Cardiac fibroblast (primary cell): ENCODE measurements at places on chromosomes 5 and 9.

GRCh38 chr9:19231126-19231903 lies 822 bp downstream of the DENND4C start:
- peak; percentile 35 for DNase-seq

DNA sequence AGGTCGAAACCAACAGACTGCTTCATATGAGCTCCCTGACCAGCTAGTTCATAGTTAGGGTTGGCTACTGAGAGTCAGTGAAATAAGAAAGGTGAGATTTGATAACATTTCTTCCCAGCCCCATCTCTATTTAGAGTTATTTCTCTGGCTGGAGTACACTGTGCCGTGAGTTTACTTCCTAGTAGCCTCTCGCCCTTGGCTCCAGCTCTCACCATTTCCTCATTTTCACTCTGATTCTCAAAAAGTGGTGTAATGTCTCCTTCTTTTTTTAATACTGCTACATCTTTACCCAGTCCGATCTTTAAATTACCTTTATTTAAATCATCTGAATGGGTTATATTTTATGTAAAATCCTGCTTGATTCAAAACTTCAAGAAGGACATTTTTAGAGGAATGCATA lies 100.4 kb upstream of the FAM174A start:
- DNase-seq = no peak

GRCh38 chr5:138712791-138713190 lies 40.4 kb upstream of the CTNNA1 start:
- DNase-seq = no peak

GRCh38 chr9:120175031-120175430 lies 404.9 kb downstream of the CDK5RAP2 start:
- DNase-seq = no peak

DNA sequence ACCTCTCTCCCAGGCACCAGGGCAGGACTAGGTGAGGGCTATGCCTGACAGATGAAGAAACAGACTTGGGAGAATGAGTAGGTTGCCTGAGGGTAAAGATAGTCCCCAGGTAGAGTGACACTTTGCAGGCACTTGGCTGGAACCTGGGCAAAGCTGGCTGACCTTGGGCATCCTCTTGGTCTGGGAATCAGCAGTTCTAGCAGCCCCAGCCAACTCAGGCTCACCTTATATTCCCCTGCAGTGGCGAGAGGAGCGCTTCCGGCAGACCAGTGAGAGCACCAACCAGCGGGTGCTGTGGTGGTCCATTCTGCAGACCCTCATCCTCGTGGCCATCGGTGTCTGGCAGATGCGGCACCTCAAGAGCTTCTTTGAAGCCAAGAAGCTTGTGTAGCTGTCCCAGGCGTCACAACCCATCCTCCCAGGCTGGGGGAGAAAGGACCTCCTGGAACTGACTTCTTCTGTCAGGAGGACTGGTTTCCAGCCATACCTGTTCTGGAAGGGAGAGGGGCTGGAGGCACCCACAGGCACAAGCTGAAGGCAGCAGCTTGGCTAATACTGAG lies 3.1 kb downstream of the TMED9 start:
- no peak for DNase-seq

- DNase-seq = no peak
Observed at GRCh38 chr5:402615-403359, 40.2 kb upstream of the EXOC3 start.

DNA sequence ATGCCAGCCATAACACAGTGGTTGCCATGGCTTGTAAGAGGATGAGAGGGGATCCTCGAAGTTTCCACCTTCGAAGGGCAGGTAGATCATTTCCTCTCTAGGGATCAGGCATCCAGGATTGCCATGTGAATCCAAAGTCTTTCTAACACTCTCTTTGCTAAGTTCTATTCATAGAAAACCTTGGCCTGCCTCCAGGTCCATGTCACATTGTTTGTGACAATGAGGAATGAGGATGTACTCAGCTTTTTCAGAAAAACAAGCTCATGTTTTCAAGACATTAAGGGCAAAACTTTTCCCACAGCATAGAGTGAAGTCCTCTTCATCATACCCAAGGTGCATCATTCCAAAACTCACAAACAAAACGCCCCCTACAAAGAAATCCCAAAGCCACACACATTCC lies 19.6 kb downstream of the ESM1 start:
- DNase-seq = peak; percentile 17

GRCh38 chr5:100861148-100861547 lies 41.9 kb downstream of the ST8SIA4 start:
- DNase-seq = no peak

DNA sequence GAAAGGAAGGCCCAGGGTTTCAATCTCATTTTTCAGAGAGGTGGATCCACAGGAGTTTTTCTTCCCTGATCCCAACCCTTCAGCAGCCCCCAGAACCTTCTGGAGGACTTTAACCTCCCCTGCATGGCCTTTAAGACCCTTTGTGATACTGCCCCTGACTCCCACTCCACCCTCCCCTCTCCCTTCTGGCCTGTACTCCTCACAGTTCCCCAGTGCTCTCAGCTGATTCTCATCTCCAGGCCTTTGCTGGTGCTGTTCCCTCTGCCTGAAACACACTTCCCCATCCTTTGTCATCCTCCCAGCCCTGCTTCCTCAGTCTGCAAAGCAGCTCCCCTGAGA lies 18.5 kb downstream of the NEURL1B start:
- DNase-seq = no peak

GRCh38 chr5:14301186-14301585 lies 158.0 kb downstream of the TRIO start:
- no peak for DNase-seq

GRCh38 chr5:163614787-163615186 lies 109.4 kb downstream of the MAT2B start:
- DNase-seq = no peak

DNA sequence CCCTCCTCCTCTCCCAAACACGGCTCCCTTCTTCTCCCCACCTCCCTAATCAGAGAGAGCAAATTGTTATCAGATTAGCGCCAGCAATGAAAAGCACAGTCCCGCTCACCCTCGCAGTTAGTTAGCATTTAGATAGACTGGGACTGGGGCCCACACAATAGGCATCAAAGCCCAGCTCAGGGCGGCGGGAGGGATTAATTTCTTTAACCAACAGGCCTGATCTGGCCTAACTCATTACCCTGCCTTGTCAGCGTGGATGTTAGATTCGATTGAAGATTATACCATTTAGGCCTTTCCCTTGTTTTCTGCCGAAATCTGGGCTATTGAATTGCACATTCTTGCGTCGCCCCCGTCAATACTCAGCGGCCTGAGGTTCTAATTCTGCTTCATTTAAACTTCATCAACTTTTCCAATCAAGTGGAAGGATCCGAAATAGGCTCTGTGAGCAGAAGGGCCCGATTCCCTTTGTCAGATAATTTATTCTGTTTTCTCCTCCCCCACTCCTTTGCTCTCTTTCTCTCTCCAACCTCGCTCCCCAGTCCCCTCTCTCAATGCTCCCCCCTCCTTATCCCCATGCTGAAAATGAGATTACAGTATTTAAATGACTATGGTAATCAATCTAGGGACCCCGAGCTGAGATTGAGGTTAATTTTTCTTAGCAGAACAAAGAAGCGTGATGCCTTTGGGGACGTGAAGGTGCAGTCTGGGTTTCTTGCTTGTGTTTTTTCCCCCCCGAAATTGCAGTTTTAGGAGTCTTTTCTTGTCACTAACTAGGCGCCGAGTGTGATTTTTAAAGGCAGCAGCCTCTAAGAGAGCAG lies 15.1 kb downstream of the CFAP77 start:
- DNase-seq = no peak

GRCh38 chr9:92608909-92609445 lies 61.0 kb downstream of the IPPK start:
- DNase-seq = peak; percentile 42

GRCh38 chr9:120424248-120424647 lies 155.7 kb downstream of the CDK5RAP2 start:
- DNase-seq = no peak

DNA sequence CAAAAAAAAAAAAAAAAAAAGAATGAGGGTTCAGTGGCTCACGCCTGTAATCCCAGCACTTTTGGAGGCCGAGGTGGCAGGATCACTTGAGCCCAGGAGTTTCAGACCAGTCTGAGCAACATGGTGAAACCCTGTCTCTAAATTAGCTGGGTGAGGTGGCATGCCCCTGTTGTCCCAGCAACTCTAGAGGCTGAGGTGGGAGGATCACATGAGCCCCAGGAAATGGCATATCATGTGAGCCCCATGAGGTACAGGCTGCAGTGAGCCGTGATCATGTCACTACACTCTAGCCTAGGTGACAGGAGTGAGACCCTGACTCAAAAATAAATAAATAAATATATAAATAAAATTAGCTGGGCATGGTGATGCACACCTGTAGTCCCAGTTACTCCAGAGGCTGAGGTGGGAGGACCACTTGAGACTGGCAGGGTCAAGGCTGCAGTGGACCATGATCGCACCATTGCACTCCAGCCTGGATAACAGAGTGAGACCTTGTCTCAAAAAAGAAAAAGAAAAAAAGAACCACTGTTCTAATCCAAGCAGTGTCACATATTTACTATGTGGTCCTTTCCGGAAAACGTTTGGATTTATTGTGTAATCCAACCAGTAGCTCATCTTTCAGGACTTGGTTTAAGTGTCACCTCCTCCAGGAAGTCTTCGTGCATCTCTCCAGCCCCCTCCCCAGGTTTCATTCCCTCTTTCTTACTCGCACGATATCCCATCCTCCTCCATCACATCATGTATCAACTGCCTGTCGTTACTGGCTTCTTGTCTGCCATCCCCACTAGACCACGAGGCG lies 12.3 kb upstream of the SPOUT1 start:
- no peak for DNase-seq

DNA sequence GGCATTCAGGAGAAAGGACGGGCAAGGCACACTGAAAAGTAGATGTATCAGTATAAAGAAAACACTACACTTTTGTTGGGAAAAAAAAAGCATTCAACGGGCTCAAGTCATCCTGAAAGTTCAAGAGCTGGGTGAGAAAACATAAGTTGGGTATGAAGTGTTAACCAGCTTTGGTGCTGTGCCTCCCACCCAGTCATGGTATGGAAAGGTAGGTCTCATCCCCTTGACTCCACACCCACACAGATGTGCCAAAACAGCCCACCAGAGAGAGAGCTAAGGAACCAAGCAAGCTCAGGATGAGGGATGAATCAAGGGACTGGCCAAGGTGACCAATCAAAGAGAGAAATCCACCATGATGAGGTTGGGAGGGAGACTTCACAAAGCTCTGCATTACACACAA lies 54.7 kb downstream of the ESM1 start:
- DNase-seq = no peak

GRCh38 chr9:14107977-14108376 lies 206.0 kb downstream of the NFIB start:
- no peak for DNase-seq

- no peak for DNase-seq
Observed at GRCh38 chr5:160774666-160775315, 77.2 kb downstream of the ATP10B start.

DNA sequence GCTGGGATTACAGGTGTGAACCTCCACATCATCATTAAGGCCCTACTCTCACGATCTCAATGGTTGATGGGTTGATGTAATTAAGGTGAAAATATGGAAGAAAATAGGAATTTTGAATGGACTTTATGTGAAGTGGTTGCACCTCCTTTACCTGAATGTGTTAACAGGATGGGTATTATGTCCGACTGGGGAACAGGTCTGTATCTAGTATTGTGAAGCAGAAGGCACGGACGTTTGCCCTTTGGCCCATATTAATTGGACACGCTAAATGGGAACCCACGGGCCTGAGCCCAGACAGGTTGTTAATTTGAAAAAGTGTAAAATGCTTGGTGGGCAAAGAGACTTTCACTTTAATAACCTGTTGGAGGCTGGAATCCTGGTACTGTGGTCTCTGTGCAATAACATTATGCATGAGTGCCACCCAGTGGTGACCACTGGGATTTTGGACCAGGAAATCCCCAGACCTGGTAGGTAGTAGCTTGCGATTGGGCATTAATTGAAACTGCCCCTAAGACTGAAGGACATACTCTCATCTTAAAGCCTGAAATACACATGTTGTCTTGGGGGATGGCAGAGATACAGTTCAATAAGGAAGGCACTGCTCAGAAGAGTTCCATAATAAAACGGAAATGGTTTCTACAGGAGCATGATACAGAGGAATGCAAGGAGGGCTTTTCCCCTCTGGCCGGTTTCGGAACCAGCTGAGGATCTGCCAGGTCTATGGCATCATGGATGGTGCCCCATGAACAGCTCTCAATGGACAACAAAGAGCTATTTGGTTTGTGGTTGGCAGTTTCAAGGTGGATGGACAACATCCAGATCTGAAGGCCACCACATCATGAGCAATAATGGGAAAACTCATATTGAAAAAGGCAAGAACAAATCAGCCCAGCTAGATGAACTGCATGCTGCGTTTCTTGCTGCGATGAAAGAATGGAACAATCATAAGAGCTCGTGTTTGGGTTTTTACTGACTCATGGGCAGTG lies 26.2 kb upstream of the BICD2 start:
- DNase-seq = peak; percentile 84

DNA sequence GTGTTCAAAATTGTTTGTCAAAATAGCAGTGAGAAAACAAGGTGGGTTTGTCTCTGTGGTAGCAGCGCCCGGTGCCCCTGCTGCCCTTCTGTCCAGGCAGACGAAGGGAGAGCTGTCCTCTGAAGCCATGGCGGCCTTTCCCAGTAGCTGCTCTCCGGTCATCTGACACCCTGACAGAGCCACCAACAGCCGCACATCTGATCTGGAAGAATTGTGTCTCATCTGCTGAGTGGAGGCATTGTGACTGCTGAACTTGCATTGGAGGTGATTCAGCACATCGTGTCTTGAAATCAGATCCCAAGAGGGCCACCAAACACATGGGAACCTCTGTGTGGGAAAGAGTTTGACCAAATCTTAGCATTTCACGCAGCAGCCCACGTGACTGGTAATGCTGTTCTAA lies 337.6 kb upstream of the IRX1 start:
- no peak for DNase-seq

DNA sequence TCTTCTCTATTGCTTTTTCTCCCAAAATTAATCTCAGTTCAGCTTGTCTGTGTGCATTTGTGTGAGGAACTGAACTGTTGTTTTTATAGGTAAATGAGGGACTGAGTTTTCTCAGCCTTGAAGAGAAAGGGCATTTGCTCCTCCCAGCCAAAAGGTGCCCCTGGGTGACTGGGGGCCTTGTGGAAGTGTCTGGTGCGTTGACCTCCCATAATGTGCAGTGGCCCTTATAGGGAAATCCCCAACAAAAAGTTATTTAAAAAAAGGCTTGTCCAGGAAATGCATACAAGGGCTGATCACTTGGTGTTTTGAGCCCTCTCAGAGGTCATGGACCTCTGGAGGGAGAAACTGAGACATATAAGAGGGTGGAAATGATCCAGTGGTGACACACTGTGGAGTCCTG lies 239.7 kb upstream of the KLF9 start:
- DNase-seq = no peak

DNA sequence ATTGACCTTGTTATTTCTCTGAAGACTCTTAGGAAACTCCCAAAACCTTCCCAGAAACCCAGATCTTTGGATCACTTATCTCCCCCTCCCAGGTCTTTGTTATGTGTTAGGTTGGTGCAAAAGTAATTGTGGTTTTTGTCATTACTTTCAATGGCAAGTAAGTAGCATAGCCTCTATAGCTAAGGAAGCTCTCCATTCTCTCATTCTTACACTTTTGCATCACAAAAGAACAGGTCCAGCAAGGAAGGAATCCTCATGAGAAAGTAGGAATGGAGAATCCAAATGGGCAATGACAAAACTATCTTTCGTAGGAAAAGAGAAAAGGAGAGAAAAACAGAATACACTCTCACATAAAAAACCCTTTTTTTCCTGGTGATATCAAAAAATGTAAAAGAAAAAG lies 81.3 kb upstream of the ELAVL2 start:
- no peak for DNase-seq
